ENCODE measurements at places on chromosomes 1 and 21.

- DNase-seq: no peak
These were observed 3.4 kb upstream of the ARHGAP29 start for GRCh38 chr1:94240822-94241221.

DNA sequence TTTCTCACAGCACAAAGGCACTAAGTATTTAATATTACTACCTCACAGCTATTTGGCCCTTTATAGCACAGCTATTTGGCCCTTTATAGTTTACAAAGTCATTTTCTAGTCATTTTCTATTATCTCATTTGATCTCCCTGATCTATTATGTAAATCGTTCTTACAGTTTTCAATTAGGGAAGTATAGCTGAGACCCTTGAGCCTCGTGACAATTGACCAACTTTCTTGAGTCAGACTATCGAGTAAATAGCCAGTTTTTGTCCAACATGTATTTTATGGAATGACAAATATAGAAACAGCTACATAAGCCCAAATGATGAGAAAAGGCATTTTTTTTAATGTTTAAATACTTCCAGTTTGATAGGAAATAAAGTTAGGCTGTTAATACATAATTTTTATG, 7.0 kb upstream of the ANGPTL1 start:
- DNase-seq: no peak

DNA sequence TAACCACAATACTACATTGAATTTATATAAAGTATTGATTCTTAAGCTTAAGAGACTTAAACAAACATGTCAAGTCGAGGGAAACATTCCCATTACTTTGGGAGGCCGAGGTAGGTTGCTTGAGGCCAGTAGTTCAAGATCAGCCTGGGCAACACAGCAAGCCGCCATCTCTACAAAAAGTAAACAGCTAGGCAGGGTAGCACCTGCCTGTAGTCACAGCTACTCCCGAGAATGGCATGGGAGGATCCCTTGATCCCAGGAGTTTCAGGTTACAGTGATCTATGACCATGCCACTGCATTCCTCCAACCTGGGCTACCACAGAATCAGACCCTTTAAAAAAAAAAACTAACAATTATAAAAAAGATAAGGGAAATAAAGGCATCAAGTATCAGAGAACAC, 50.4 kb downstream of the EIF4G3 start:
- DNase-seq: no peak

- no peak for DNase-seq
These were observed 16.5 kb upstream of the ALX3 start for GRCh38 chr1:110086961-110087360.

DNA sequence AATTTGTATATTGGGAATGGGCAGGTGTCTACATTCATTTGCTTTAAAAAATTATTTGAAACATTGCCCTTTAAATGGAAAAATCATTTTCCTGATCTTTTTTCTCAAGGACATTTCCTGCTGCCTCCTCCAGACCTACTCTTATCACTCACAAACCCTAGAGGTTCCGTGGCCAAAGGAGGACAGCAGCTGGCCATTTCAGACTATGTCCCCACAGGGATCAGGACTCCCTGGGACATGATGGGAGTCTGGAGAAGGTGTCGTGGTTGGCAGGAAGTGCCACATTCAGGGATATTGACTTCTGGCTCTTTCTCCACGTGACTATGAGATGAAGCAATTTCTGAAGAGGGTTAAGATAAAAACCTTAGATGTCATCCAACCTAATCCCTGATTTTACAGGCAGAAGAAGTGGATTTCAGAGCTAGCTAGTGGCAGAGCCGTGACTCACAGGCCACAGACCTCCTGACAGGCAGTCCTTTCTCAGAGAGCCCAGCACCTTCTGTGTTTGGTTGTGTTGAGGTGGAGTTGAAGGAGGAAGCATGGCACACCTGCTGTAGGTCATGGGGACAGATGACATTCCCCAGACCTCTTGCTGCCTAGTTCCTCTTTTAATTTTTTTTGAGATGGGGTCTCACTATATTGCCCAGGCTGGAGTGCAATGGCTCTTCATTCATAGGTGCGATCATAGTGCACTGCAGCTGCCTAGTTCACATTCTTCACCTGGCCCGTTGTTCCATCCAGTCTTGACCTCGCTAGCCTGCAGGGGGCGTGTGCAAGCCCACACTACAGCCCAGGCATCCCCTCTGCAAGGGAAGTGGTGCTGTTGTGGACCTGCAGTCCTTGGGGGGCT, 25.5 kb upstream of the IL10 start:
- DNase-seq: no peak

DNA sequence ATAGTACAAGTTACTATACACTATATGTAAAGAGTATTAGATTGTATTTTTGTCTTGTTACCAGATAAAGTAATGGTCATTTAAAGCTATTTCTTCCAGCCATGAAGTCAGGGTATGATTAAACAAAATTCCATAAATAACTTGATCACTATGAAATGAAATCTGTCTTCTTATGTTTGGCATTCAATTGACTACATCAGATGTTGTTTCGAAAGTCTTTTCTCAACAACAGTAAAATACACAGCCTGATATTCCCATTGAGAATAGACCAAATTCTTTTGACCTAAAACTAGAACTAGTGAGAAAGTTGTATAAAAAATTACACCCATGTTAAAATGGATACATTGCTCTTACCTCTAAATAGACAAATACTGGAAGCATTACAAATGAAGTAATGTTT, 134.6 kb upstream of the ADAMTS5 start:
- DNase-seq: no peak

GRCh38 chr1:47280142-47280541, 33.8 kb downstream of the STIL start:
- no peak for DNase-seq

GRCh38 chr1:205499789-205500188, 4.7 kb upstream of the CDK18 start:
- no peak for DNase-seq

DNA sequence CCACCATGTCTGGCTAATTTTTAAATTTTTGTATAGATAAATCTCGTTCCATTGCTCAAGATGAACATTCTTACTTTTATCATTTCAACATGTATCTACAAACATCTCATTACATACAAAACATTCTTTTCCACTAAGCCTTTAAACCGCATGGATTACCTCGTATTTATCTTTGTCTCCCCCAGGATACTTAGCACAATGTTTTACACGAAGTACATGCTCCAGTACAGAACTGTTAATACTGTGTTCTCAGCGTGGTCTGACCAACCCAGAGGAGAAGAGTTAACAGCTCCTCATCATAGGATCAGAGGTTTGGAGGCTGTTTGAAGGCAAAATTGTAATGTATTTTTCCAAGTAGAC, 7.4 kb downstream of the PIK3C2B start:
- DNase-seq: no peak

GRCh38 chr1:119209596-119210295, 69.3 kb upstream of the WARS2 start:
- no peak for DNase-seq

DNA sequence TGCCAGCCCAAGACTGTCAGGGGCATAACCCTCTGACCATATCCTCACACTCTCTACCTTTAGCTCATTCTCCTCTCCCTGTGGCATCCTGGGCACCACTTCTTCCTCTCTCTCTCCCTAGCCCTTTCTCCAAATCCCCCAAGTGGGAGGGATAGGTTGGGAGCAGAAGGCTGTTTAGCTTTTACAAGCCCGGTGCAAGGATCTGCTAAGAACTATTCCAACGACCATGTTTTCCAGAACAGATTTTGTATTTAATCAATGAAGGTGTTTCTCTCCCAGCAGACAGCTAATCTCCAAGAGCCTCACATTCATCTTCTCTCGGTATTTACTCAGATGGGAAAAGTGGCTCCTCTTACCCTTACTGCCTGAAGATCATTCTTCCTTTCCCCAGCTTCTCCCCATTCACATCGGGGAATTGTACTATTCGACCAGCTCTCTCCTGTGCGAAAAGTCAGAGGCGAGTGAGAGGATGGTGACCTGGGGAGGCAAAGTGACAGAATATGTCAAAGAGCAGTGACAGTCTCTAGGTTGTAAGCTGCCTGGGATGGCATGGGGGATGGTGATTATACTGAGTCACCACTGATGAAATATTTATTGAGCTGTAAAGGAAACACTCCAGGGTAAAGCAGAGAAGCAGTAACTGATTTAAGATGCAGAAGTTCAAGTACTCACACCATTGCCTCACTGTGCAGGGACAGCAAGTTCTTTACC, 47.0 kb upstream of the RBM15 start:
- DNase-seq: no peak

DNA sequence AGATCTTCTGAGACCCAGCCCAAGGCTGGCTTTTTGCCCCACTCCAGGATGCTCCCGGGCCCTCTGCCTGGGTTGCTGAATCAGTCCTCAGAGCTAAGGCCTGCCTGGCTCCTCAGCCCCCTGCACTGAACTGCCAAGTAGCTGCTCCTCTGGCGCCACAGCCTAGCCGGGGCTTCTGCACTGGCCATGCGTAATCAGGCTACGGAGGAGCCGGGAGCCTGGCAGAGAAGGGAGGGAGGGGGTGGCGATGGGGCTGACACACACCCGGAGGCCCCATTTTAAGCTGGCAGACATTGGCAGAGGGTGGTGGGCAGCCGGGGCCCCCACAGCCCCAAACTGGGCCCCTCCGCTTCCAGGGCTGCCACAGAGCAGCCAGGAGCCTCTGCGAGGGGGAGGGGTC, 38.7 kb downstream of the ALPL start:
- no peak for DNase-seq

GRCh38 chr1:231091831-231092301, 51.8 kb upstream of the FAM89A start:
- no peak for DNase-seq

DNA sequence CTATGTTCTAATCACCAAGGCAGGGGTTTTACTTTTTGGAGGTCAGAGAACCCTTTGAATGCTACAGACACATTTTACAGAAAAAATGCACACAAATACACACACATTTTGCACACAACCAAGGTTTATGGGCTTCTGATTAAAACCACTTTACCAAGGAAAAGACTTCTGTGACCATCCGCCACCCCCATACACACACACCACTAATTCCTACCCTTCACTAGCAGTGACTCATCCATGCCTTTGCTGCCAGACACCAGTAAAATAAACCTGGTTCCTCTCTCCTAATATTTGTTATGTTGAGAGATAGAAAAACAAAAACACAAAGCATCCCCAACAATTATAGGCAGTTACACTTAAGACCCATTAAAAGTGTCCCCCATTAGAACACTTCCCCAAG, 12.9 kb downstream of the PIGM start:
- DNase-seq: no peak

DNA sequence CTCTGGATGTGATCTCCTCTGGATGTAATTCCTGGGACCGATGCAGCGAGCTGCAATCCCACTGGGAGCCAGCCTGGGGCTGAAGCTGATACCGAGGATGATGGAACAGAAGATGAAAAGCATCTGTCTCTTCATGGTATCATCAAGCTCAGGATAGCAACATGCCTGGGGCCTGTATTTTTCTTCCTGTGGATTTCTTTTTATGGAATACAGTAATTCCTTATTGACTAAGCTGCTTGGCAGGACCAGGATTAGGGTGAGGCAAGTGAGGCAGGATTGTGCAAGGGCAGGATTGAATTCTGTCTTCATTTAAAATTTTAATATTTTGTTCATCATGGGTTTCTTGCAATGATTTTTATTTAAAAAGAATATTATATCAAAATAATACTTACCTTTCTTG, 86.6 kb downstream of the SLC25A24 start:
- DNase-seq: no peak

DNA sequence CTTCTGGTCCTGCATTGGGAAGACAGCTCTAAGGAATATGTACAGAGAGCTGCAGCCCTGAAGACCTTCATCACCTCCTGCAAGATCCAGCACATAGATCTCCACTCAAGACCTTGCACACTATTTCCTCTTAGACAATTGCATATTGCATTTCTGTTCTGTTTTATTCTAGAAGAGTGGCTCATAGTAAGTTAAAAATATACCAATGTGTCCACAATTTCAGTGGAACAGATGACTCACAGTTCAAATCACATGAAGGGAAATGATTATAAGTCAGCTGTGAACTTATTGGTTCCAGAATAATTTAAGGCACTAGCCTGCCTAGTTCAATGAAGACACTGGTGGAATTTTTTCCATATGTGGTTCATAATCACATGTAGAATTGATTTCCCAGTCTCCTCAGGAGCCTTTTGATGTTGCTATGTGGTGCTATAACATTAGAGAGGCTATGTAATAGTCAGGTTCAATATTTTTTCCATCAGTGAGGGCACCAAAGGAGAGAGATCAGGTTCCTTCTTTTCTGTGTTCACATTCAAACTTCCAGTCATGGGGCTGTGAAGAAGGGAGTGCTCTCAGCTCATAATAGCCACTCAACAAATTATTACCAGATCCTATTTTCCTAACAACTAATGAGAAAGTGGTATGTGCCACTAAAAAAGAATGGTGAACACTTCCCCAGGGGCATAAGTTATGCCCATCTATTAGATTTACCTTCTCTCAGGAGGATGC, 9.8 kb upstream of the AK5 start:
- DNase-seq: no peak

DNA sequence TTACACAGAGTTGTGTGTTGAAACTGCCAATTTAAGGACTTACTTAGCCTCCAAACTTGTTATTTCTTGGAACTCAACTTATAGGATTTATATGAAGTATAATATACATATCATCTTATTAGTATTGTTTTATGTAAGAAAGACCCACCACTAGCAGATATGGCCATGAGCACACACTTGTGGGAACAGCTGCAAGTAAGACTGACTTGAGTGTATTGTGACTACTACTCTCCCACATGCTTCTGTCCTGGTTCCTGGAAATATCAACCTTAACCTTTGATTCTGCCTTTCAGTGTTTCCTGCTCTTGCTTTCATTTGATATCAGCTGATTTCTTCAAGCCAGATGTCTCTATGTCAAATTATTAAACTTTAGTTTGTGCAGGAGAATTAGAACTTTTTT, 175.3 kb downstream of the MAGI3 start:
- no peak for DNase-seq

DNA sequence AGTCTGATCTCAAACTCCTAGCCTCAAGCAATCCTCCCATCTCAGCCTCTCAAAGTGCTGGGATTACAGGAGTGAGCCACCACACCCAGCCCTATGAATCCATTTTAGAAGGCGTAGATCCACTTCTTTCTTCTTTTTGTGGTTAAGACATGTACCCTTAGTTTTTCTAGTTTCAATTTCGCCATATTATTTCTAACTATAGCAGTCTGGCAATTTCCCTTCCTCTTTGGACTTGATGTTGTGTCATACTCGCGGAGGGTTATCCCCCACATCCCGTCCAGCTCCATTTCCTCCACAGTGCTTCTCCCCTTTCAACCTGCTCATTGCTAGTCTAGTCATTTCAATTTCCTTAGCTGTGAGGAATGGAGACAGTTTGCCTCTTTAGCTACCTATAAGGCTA, 5.2 kb upstream of the LRRC8D start:
- no peak for DNase-seq

Data from activated naive CD4-positive, alpha-beta T cell (primary cell).